ENCODE measurements at places on chromosomes 5 and 9. TPM values are rescaled to one million over a fixed set of nuclear protein-coding genes. Genes with fewer than 3 reads are reported as not detected.

DNA sequence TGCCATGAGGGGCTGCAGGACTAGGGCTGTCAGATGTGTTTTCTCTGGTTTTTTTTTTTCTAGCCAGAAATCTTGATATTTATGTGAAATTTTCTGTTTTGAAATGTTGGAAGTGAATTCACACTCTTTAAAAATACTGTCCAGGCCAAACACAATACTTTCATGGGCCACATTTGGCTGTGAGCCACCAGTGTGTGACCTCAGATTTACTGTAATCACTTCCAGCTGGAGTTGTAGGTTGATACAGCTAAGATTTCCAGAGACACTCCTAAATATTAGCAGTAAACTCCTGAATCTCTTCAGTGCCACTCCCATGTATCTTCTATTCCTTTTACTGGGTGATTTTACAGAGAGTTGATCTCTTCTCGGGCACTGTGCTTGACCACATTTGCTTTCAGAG is 92.2 kb upstream of the CKMT2 start:
- H3K36me3 ChIP-seq: no peaks in the 10 kb centered on the region
- no peaks in the 10 kb centered on the region for H3K4me1 ChIP-seq
- no peak overlapping the region for H3K27ac ChIP-seq
- no peak for DNase-seq
- H3K4me3 ChIP-seq: no peak overlapping the region

The PTGES gene
- 2.6 TPM for total RNA-seq

The MARCHF11 gene
- 0.24 TPM for total RNA-seq

The C5orf24 gene
- total RNA-seq: 33.7 TPM

DNA sequence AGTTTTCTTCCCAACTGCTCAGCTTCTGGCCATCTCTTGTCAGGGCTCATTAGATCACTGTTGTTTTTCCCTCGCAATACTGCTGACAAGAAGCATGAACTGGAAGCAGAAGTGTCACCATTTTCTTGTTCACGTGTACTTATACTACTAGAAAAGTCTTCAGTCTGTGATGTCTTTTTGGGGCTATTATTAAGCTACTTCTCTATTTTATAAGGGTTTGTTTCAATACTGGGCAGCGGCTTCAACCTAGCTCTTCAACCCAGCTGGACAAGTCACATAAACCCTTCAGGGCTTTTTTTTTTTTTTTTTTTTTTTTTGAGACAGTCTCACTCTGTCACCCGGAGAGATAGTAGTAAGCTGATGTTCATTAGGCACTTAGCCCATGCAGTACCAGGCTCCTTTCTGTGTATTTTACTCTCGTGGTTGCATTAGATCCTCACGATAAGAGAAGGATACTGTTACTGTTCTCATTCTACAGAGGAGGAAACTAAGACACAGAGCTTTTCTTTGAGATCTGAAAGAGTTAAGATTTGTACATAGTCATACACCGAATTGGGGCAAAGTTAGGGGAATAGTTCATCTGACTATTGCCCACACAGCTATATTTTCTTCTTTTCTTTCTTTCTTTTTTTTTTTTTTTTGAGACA is 20.5 kb downstream of the RAPGEF1 start:
- H3K36me3 ChIP-seq: no peaks in the 10 kb centered on the region
- no peaks in the 10 kb centered on the region for H3K27me3 ChIP-seq
- no peak for DNase-seq
- peaks cover 76% of the 10 kb centered on the region for H3K4me1 ChIP-seq
- no peak overlapping the region for H3K4me3 ChIP-seq
- peak overlapping the region; percentile 12 for H3K27ac ChIP-seq

The PCDHGA4 gene
- total RNA-seq: 4.4 TPM

- no peaks in the 10 kb centered on the region for H3K27me3 ChIP-seq
- DNase-seq: no peak
- H3K27ac ChIP-seq: no peak overlapping the region
- peaks cover 10% of the 10 kb centered on the region for H3K4me1 ChIP-seq
Observed at GRCh38 chr5:65125591-65126541, 355.9 kb downstream of the ADAMTS6 start.

DNA sequence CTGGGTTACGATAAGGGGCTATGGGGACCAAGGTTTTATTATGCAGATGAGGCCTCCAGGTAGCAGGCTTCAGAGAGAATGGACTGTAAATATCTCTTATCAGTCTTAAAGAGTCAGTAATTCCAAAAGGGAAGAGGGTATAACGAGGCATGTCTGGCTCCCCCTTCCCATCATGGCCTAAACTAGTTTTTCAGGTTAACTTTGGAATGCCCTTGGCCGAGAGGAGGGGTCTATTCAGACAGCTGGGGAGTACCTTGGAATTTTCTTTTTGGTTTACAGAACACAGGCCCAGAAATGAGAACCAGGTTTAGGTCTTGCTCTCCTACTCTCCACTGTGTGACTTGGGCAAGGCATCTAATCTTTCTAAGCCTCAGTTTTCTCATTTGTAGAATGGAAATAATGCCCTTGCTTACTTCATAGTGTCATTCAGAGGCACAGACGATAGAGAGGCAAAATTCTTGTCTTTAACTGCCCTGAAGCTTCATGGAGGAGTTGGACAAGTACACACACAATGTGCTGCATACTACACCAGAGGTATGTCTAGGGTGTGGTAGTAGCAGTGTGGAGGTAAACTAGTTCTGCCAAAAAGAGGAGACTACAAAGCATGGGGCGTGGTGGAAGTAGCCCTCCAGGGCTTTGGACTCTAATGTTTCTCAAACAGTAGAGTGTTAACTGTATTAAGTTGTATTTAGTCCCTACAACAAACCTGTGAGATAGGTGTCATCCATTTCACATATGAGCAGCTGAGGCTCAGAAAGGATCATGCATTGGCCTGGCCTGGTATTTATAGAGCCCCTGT is 45.5 kb downstream of the IRF1 start:
- no peaks in the 10 kb centered on the region for H3K4me1 ChIP-seq
- H3K4me3 ChIP-seq: no peak overlapping the region
- H3K27ac ChIP-seq: peak overlapping the region; percentile 67
- H3K27me3 ChIP-seq: no peaks in the 10 kb centered on the region

- H3K27me3 ChIP-seq: no peaks in the 10 kb centered on the region
- H3K4me1 ChIP-seq: peaks cover 5% of the 10 kb centered on the region
- no peak for DNase-seq
Observed at GRCh38 chr5:124180299-124180874, 566.1 kb downstream of the ZNF608 start.

The ABO gene
- 1.1 TPM for total RNA-seq

The PLPPR1 gene
- not detected for total RNA-seq

GRCh38 chr5:58491216-58491892 is at the start of gene GAPT:
GAPT (plus strand) TSS chr5:58491435; CDS start chr5:58494537, 3,102 bp downstream.
- H3K36me3 ChIP-seq: no peaks in the 10 kb centered on the region
- H3K27me3 ChIP-seq: no peaks in the 10 kb centered on the region
- no peak within 1 kb of the TSS for H3K4me3 ChIP-seq
- H3K4me1 ChIP-seq: peaks cover 4% of the 10 kb centered on the region
- DNase-seq: no peak
- no peak within 1 kb of the TSS for H3K27ac ChIP-seq

The PCDHA8 gene
- total RNA-seq: not detected

- no peaks in the 10 kb centered on the region for H3K36me3 ChIP-seq
- H3K4me3 ChIP-seq: no peak overlapping the region
- no peaks in the 10 kb centered on the region for H3K27me3 ChIP-seq
- DNase-seq: peak; percentile 56
- no peak overlapping the region for H3K27ac ChIP-seq
Observed at GRCh38 chr9:114000671-114001409, 77.3 kb downstream of the AMBP start.

DNA sequence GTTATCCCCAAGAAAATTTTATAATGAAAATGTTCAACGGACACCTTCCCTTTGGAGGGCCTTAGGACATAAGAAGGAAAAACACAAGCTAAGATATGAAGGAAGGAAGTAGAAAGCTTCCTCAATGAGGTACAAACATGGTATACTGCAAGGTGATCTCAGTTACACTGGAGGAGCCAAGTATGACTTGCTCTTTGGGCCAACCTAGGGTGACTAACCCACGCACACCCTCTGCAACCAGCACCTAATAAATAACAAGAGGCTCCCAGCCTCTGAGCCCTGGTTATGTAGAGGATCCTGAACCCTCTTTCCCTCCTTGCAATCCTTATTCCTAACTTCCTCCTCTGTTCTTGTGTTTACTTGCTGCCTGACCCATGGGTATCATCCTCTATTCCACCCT is 38.3 kb upstream of the KCNV2 start:
- H3K4me1 ChIP-seq: no peaks in the 10 kb centered on the region
- no peak for DNase-seq
- no peaks in the 10 kb centered on the region for H3K36me3 ChIP-seq
- H3K4me3 ChIP-seq: no peak overlapping the region
- no peaks in the 10 kb centered on the region for H3K27me3 ChIP-seq

The CCL27 gene
- not detected for total RNA-seq

DNA sequence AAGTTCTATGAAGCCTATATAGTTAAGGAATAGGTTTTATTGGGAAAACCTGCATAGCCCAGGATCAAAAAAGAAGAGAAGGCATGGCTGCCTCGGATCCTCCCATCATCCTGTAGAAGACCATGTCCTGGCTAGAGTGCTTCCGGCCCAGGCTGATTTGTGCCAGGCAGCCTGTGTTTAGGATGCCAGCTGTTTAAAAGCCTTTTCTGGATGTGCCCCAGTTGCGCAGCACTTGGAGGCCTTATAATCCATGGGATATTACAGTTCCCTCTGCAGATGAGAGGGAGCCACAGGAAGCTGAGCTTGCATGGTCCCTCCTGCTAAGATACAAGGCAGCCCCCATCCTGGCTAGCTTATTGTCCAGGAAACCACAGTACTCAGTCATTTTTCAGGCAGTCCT is 97.9 kb downstream of the CHSY3 start:
- no peaks in the 10 kb centered on the region for H3K4me1 ChIP-seq
- no peak overlapping the region for H3K4me3 ChIP-seq
- no peaks in the 10 kb centered on the region for H3K36me3 ChIP-seq
- DNase-seq: no peak
- no peak overlapping the region for H3K27ac ChIP-seq

- H3K36me3 ChIP-seq: no peaks in the 10 kb centered on the region
- peaks cover 30% of the 10 kb centered on the region for H3K4me1 ChIP-seq
- DNase-seq: no peak
Observed at GRCh38 chr5:68432682-68433081, 217.1 kb downstream of the PIK3R1 start.

GRCh38 chr5:14686517-14686916 is 22.0 kb downstream of the OTULIN start:
- H3K4me3 ChIP-seq: no peak overlapping the region
- DNase-seq: no peak
- H3K36me3 ChIP-seq: peaks cover 62% of the 10 kb centered on the region
- H3K4me1 ChIP-seq: no peaks in the 10 kb centered on the region
- peak overlapping the region; percentile 72 for H3K27ac ChIP-seq
- H3K27me3 ChIP-seq: no peaks in the 10 kb centered on the region

The FABP6 gene
- total RNA-seq: not detected

The NUTM2F gene
- not detected for total RNA-seq

- H3K4me3 ChIP-seq: no peak overlapping the region
- H3K27me3 ChIP-seq: no peaks in the 10 kb centered on the region
- no peaks in the 10 kb centered on the region for H3K4me1 ChIP-seq
- no peak overlapping the region for H3K27ac ChIP-seq
Observed at GRCh38 chr9:26925609-26926008, 21.4 kb downstream of the PLAA start.

DNA sequence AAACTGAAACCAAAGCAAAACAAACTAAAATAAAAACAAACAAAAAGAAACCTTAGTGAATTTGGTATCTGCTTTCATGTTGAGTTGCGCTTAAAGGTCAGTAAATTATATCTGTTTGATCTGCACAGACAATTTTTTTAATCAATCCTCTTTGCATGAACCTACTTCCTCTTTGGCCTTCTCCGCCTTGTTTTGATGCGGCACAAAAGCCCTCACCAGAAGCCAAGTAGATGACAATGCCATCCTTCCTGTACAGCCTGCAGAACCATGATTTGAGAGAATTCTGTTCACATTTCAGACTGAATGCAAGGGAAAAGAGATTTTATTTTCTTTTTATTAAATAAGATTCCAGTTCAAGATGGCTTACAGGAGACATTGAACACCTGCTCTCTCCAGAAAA is 473.6 kb upstream of the FTMT start:
- no peak overlapping the region for H3K27ac ChIP-seq
- H3K36me3 ChIP-seq: no peaks in the 10 kb centered on the region
- H3K27me3 ChIP-seq: no peaks in the 10 kb centered on the region
- no peak for DNase-seq
- H3K4me1 ChIP-seq: no peaks in the 10 kb centered on the region

The GDF9 gene
- total RNA-seq: 0.22 TPM

- no peaks in the 10 kb centered on the region for H3K27me3 ChIP-seq
- DNase-seq: no peak
- H3K27ac ChIP-seq: no peak overlapping the region
- peaks cover 92% of the 10 kb centered on the region for H3K36me3 ChIP-seq
- no peak overlapping the region for H3K4me3 ChIP-seq
Observed at GRCh38 chr5:134772461-134773125, 14.0 kb downstream of the DDX46 start.

DNA sequence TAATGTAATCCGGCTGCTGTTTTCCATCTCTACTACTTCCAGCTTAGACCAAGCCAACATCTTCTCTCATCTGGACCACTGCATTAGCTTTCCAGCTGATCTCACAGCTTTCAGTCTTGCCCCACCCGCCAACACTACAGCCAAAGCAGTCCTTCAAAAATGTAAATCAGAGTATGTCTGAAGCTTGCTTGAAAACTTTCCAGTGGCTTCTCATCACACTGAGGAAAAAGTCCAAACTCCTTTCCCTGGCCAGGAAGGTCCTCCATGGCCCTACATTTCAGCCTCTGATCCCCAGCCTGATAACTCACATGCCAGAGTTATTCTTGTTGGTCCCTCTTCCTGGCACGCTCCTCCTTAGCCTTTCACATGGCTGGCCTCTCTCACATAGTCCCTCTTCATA is 38.5 kb downstream of the TTC1 start:
- H3K27ac ChIP-seq: peak overlapping the region; percentile 19
- DNase-seq: no peak
- H3K4me3 ChIP-seq: no peak overlapping the region
- H3K4me1 ChIP-seq: no peaks in the 10 kb centered on the region
- peaks cover 33% of the 10 kb centered on the region for H3K36me3 ChIP-seq

The HACD4 gene
- total RNA-seq: 0.82 TPM

- DNase-seq: no peak
- H3K36me3 ChIP-seq: no peaks in the 10 kb centered on the region
- peaks cover 5% of the 10 kb centered on the region for H3K4me1 ChIP-seq
- no peak overlapping the region for H3K4me3 ChIP-seq
- H3K27me3 ChIP-seq: no peaks in the 10 kb centered on the region
Observed at GRCh38 chr5:72949481-72949880, 6.4 kb upstream of the FCHO2 start.

The FGD3 gene
- total RNA-seq: 2.2 TPM

The KCNIP1 gene
- not detected for total RNA-seq

GRCh38 chr9:115223471-115223870 is 105.5 kb upstream of the TNC start:
- H3K27me3 ChIP-seq: no peaks in the 10 kb centered on the region
- no peak for DNase-seq
- H3K36me3 ChIP-seq: no peaks in the 10 kb centered on the region
- no peak overlapping the region for H3K27ac ChIP-seq

GRCh38 chr5:154618696-154619095 is 136.5 kb upstream of the LARP1 start:
- no peak overlapping the region for H3K27ac ChIP-seq
- no peaks in the 10 kb centered on the region for H3K4me1 ChIP-seq
- no peaks in the 10 kb centered on the region for H3K27me3 ChIP-seq
- H3K36me3 ChIP-seq: no peaks in the 10 kb centered on the region

The PROB1 gene
- total RNA-seq: 15.8 TPM

The SPINK7 gene
- not detected for total RNA-seq
